ENCODE measurements at places on chromosomes 6 and 20.

DNA sequence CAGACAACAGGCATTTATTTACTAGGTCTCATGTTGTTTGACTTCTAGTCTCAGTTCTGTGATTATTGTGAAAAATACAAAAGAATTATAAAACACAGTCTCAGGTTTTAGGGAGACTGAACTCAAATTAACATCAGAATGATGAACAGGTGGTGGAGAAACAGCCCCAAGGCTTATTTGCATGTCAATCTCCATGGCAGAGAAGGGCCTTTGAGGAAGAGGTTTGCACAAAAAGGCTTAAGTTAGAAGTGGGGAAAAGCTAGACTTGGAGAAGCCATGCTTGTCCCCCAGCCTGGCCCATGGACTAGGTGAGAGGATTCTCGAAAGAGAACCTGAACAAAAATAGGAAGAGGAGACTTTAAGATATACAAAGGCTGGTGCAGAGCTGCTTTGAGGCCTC is 183.3 kb downstream of the EDN1 start:
- no peak for DNase-seq
- no peak overlapping the region for H3K4me3 ChIP-seq
- no peaks in the 10 kb centered on the region for H3K27me3 ChIP-seq
- H3K36me3 ChIP-seq, result no peaks in the 10 kb centered on the region
- peaks cover 6% of the 10 kb centered on the region for H3K4me1 ChIP-seq
- no peak overlapping the region for H3K27ac ChIP-seq

DNA sequence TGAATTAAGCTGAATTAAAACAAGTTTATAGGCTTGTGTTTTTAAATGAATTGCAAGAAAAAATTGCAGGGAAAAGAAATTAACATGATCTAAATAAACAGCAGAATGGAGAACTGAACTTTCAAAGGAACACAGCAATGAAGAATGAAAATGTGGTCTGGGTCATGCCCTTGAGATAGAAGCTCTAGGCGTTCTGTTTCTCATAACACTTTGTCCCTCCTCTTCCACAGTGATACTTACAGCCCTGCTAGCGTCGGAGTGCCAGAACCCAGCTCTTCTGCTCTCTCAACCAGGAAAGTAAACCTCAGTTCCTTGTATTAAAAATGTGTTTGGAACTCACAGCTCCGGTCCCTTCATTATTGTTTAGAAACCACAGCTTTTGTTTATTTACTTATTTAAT is 11.4 kb downstream of the HMGCLL1 start:
- no peaks in the 10 kb centered on the region for H3K36me3 ChIP-seq
- H3K4me3 ChIP-seq, result no peak overlapping the region
- H3K27ac ChIP-seq, result no peak overlapping the region
- H3K4me1 ChIP-seq, result no peaks in the 10 kb centered on the region

- H3K4me3 ChIP-seq, result no peak overlapping the region
- H3K27me3 ChIP-seq, result no peaks in the 10 kb centered on the region
- H3K36me3 ChIP-seq, result no peaks in the 10 kb centered on the region
- DNase-seq, result no peak
- H3K4me1 ChIP-seq, result no peaks in the 10 kb centered on the region
Observed at GRCh38 chr6:157695301-157696040, 127.6 kb upstream of the SNX9 start.

DNA sequence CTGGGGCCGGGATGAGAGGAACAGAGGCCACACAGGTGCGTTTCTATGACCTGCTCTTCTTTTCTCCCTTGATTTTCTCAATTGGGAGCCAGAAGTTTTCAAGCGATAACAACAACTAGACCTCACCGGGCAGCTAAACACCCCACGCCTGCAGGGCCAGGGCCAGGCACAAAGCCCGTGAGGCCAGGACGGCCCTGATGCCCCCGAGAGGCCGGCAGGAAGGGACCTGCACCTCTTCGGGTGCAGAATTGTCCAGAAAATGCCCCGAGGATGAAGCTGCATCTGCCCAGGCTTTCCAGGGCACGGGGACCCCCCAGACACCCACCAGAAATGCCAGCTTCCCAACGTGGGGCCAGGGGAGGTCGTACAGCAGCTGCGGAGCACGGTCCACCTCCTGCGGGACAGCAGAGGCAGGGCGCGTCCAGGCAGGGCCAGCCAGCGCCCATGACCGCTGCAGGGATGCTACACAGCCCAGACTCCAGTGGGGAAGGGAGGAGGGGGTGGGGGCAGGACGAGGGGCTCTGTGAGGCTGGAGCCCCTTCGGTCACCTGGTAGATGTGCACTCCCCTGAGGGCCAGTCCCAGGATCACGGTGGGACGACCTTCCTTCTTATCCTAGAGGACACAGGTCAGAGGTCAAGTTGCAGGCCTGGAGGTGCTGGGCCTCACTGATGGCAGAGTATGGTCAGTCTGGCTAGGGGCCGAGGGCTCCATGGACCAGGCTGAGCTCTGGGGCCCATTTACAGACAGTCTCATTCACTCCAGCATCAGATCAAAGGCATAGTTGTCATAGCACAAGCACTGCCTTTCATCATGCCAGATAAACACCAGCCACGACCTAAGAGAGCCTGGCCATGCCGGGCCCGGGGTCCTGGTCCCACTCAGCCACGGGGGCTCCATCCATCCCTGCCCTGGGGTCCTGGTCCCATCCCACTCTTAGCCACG is 16.4 kb downstream of the FRMD1 start:
- H3K36me3 ChIP-seq, result no peaks in the 10 kb centered on the region
- no peaks in the 10 kb centered on the region for H3K4me1 ChIP-seq
- no peak for DNase-seq
- H3K27ac ChIP-seq, result no peak overlapping the region

Measured in B cell (primary cell).